Brain (organoid and tissue), 16 donors: ENCODE measurements at places on chromosomes 2 and 18. TPM values are rescaled to one million over a fixed set of nuclear protein-coding genes. Genes with fewer than 3 reads are reported as not detected.

The ANKRD44 gene
- polyA plus RNA-seq: 2.5 TPM

The GLS gene
- 30.2 TPM for polyA plus RNA-seq

The BZW1 gene
- 65.1 TPM for polyA plus RNA-seq

The MFSD2B gene
- not detected for polyA plus RNA-seq

The PRPF40A gene
- 18.8 TPM for polyA plus RNA-seq
